Neural crest cell (in vitro differentiated cells): ENCODE measurements at places on chromosomes 12 and 14. TPM values are rescaled to one million over a fixed set of nuclear protein-coding genes. Genes with fewer than 3 reads are reported as not detected.

DNA sequence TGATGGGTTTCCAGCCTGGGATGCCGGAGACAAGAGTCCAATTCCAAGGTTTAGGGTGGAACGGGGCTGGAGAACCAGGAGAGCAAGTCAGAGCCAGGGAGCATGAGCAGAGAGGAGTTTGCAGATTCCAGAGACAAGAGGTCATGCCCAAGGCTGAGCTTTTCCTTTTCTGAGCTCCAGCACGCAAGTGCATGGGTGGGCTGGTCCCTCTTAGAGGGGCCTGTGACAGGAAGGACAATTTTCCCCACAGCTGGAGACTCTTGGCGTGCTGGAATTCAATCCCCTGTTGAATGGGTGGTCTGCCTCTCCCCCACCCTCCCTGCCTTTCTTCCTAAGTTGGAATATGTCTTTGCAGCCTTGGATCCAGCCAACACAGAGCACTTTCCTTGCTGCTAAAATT lies 431.9 kb downstream of the BCL11B start:
- H3K4me1 ChIP-seq = peaks cover 5% of the 10 kb centered on the region
- no peak overlapping the region for H3K4me3 ChIP-seq
- no peak overlapping the region for H3K27ac ChIP-seq
- DNase-seq = no peak
- peaks cover 3% of the 10 kb centered on the region for H3K27me3 ChIP-seq
- peaks cover 4% of the 10 kb centered on the region for H3K36me3 ChIP-seq

- no peaks in the 10 kb centered on the region for H3K36me3 ChIP-seq
Measured at GRCh38 chr14:101947577-101947903, 16.8 kb upstream of the DYNC1H1 start.

DNA sequence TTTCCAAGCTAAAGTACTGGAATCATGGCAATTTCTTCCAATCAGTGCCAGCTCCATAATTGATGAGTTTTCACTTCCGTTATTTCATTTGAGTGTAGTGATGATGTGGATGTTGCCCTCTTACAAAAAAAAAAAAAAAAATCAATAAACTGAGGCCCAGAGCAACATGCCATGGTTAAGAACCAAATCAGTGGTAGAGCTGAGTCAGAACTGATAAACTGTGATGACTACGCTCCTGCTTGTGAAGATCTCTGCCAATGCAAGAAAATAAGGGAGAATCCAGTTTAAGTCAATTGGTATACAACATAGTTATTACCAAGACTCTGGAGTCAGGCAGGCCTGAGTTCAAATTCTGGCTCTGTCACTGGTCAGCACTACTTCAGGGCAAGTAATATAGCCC lies 102.7 kb downstream of the GPR135 start:
- DNase-seq = no peak
- no peaks in the 10 kb centered on the region for H3K4me1 ChIP-seq
- H3K27ac ChIP-seq = no peak overlapping the region
- no peak overlapping the region for H3K4me3 ChIP-seq

DNA sequence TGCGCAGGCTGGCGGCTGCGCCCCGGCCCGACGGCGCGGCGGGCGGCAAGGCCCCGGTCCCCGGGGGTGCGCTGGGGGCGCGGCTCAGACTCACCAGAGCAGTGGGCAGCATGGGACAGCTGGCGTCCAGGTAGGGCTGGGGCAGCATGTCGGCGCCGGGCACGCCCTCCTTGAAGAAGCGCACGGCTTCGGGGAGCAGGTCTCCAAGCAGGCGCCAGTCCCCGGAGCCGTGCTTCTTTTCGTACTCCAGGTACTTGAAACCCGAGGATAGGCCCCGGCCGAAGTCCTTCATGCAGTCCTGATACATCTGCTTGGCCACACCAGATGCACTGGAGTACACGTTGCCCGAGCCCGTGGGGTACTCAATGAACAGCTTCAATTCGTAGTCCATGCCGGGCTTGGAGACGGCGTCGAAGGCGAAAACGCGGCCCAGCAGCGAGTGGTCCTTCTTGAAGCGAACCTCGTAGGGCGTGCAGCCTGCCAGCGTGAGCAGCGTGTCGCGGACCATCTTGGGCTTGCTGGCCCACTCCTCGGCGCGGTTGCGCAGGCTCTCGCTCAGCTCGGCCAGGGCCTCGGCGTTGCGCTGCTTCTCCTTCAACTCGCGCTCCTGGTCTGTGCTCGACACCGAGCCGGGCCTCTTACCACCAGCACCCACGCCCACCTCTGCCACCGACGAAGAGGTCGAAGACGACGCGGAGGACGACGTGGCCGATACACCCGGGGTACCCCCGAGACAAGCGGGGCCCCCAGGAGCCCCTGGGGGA lies 2.2 kb downstream of the IRF2BPL start:
- no peak for DNase-seq
- no peak overlapping the region for H3K27ac ChIP-seq
- peaks cover 55% of the 10 kb centered on the region for H3K4me1 ChIP-seq

DNA sequence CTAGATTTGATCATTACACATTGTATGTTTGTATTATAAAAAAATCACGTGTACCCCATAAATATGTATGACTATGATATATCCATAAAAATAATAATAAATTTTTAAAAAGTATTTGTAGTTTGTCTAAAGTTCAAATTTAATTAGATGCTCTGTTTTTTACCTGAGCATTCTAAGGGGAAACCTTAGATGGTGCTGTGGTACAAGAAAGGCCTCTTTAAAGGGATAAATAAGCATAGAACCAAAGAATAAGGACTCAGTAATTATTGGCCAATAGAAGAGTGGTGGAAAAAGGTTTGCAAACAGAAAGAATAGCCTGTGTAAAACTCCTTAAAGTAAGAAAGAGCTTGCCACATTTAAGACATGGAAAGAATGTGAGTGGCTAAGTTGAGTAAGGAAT lies 580.1 kb upstream of the SEL1L start:
- H3K27me3 ChIP-seq = peaks cover 12% of the 10 kb centered on the region
- no peaks in the 10 kb centered on the region for H3K4me1 ChIP-seq

Gene CLEC6A
- not detected in 2 replicates for total RNA-seq
